ENCODE measurements at places on chromosomes 2 and 18.

DNA sequence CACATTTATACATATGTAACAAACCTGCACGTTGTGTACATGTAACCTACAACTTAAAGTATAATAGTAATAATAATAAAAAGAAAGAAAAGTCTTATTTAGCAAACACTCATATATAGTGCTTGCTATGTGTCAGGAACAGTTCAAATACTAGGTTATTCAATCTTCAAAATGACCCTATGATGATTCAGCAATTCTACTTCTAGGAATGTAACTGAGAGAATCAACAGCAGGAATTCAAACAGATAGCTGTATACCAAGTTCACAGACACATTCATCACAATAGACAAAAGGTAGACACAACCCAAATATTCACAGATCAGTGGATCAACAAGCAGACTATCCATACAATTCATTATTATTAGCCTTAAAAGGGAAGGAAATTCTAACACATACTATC, 69.5 kb downstream of the MYO5B start:
- DNase-seq: no peak

GRCh38 chr2:22282220-22282619, 1102.8 kb upstream of the KLHL29 start:
- no peak for DNase-seq

- DNase-seq: no peak
Observed at GRCh38 chr18:11994336-11994702, 13.0 kb downstream of the IMPA2 start.

GRCh38 chr18:6219116-6219717, 195.5 kb downstream of the L3MBTL4 start:
- peak; percentile 9 for DNase-seq

DNA sequence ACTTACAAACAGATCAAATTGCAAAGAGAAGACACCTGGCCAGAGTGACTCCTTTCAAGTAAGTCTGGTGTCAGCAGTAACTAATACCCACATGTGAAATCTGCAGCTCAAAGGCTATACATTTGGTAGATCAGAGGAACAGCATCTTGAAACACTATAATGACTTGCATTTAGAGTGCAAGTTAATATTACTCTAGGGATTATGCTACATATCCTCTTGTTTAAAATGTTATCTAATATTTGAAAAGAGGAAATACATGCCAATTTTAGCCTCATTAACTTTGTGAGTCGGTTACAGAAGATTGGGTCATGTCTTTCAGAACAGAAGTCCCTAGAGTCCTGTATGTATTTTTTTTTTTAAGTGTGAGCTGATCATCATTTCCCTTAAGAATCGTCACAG, 15.2 kb downstream of the LANCL1 start:
- DNase-seq: no peak

DNA sequence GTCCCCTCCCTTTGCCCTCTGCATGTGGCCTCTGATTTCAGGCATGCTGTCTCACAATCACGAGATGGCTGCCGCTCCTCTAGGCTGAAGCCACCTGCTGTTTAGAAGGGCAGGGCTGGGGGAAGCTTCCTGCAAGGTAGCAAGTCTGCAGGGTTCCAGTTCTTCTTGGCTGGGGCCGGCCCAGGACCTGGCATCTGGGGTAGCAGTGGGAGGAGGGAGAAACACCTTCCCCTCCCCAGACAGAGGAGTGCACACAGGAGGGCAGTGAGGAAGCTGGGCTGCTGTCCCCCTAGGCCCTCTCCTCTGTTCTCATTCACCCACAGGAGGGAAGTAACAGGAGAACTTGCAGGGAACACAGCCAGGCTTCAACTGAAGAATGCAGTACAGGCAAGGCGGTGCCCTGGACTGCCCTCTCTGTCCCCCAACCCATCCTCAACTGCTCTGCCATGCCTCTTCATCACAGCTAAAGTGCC, 345.9 kb upstream of the HS6ST1 start:
- no peak for DNase-seq

GRCh38 chr18:66328296-66328878, 275.5 kb downstream of the CDH19 start:
- no peak for DNase-seq

DNA sequence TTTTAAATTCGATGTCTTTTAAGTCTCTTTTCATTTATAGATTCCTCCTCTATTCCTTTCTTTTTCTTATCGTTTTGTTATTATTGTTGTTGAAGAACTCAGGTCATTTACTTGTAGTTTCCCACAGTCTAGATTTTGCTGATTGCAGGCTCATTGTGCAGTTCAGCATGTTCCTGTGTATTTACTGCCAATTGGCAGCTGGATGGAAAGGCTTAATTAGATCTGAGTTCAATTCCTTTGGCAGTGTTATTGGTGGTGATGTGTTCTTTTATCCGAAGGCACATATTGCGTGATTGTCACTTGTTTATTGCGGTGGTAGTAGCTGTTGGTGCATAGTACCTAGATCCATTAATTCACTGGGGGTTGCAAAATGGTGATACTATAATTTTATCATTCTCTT, 180.7 kb downstream of the BABAM2 start:
- no peak for DNase-seq

- no peak for DNase-seq
Observed at GRCh38 chr2:217535957-217536708, 466.7 kb downstream of the TNS1 start.

DNA sequence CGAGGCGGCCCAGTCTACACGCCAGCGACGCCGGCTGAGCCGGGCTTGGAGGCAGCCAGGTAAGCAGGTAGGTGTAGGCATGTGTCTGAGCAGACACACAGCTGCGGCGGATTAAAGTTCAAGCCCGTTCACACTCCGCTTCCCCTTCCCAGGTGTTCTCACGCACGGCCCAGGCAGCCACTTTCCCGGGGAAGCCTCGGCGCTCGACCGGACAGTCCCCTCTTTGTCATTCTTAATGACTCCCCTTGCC, 367 bp downstream of the TGFA start:
- no peak for DNase-seq

DNA sequence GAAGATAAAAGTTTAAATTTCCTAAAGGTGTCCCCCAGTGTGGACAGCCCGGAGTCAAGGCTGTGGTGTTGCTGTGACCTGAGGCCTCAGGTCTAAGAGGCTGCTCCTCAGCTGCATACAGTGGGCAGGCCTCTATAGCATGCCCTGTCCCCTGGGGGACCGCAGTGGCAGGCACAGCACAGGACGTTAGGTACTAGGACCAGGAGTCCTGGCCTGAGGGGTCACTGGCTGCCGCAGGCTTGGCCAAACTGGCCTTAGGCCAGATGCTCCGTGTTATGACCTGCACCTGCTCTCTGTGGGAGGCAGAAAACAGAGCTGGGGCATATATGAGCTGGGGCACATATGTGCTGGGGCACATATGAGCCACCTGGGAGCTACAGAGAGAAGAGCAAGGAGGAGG, 21.2 kb upstream of the MAL start:
- no peak for DNase-seq

Data from activated T-helper 2 cell treated with anti-CD3 and anti-CD28 coated beads, Interferon-gamma antibody, Interleukin-2, Interleukin-4, amounts not matched to agents 10 μg/mL and 5 μg/mL and 100 μg/mL, durations not matched to agents 14 hours and 24 hours and 36 hours (primary cell).